ENCODE measurements at places on chromosomes 6 and 20. TPM values are rescaled to one million over a fixed set of nuclear protein-coding genes. Genes with fewer than 3 reads are reported as not detected.
A peak's percentile ranks its signal among the peaks of the same experiment; 100 is the strongest.

Gene PLEKHG1
- 35.7 TPM for total RNA-seq

Gene FLRT3
- 0.63 TPM for total RNA-seq

Gene CLPSL1
- total RNA-seq = not detected

- no peak for DNase-seq
Measured at GRCh38 chr6:165805636-165806035, 142.6 kb upstream of the PDE10A start.

- DNase-seq = no peak
Measured at GRCh38 chr20:4702562-4703280, 19.0 kb upstream of the PRND start.

DNA sequence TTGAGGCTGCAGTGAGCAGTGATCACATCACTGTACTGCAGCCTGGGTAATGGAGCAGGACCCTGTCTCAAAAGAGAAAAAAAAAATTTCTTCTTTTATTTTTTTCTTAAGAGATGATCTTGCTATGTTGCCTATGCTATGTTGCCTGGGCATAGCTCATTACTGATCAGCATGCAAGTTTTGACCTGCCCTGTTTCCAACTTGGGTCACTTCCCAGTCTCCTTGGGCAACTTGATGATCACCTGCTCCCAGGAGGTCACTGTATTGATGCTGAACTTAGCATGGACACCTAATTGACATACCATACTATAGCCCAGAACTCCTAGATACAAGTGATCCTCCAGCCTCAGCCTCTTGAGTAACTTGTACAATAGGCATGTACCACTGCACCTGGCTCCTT lies 30.7 kb upstream of the NANP start:
- no peak for DNase-seq

DNA sequence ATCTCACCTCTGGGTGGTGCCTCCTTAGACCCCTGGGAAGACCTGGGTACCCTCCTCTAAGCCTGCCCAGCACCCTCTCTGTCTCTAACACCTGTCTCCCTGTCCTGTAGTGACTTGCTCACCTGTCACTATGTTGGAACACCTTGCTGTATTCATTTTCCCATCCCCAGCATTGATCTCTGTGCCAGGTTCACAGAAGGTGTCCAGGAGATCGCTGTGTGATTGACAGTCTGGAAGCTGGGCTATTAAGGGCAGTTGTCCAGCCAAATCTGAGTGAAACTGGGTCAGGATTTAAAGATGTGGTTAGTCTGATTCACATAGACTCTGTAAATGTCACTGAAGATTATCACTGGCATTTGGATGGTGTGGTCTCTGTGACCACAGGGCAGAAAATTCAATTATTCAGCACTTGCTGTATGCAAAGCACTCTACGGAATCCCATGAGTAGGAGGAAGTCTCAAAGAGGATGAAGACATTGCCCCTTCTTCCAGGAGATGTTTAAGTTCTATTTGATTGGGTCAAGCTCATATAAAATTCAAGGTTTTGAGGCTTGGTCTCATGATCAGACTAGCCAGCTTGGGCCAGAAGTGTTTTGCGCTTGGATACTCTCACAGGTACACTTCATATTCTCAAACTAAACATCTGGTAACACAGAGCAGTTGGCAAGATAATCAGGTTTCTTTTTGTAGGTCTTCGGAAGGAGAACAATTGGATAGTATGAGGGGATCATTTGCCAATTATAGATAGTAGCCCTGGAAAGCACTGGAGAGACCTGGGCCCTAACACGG lies 57.8 kb upstream of the TAGAP start:
- no peak for DNase-seq

GRCh38 chr20:35009665-35010328 lies 54.1 kb downstream of the MYH7B start:
- no peak for DNase-seq

GRCh38 chr6:6085928-6086668 lies 79.4 kb upstream of the NRN1 start:
- no peak for DNase-seq

GRCh38 chr6:56574292-56574691 lies 68.4 kb downstream of the DST start:
- DNase-seq = no peak

DNA sequence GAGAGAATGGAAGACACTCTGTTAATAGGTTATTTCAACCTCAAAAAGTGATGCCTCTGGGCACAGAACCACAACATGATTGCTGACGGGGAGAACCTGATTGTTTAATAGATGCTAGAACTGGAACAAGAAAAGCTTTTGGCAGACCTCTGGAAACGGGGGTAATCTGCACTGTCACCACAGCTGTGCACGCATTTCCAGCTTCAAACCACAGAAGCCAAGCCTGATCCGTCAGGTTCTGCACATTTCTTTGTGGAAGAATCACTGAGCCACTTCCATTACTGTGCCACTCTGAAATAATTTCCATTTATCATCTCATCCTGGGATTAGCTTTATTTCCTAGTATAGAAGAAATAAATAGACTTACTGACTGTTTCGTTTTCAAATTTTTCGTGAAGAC lies 309.3 kb downstream of the FARS2 start:
- DNase-seq = no peak

DNA sequence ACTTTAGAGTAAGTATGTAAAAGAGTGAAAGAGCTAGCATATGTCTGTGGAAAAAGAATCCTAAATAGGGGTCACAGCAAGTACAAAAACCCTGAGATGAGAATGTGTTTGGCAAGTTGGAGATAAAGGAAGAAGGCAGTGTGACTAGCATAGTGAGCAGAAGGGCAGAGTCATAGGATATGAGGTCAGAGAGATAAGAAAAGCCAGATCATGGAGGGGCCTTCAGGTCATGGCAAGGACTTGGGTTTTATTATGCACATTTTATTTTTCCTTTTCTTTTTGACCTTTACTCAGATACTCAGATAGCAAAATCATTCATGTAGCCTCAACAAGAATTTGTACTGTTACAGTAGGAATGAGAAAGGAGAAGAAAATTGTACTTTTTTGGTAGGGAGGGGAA lies 138.0 kb downstream of the GJA1 start:
- DNase-seq = no peak

DNA sequence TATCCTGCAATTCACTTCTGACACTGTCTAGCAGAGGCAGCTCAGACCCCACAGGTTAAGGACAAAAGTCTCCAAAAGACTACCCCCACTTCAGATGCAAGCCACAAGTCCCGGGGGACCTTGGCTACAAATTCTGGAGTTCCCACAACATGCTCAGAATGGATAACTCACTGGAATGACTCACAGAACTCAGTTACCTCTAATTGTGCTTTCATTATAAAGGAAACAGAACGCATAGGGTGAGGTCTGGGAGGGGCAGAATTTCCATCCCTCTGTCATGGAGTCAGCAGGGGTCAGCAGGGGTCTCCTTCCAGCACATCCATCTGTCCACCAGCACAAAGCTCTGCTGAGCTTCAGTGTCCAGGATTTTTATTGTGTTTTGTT lies 184.2 kb downstream of the CDH4 start:
- DNase-seq = no peak

- no peak for DNase-seq
Measured at GRCh38 chr6:41164551-41165120, 1.7 kb upstream of the TREM2 start.

DNA sequence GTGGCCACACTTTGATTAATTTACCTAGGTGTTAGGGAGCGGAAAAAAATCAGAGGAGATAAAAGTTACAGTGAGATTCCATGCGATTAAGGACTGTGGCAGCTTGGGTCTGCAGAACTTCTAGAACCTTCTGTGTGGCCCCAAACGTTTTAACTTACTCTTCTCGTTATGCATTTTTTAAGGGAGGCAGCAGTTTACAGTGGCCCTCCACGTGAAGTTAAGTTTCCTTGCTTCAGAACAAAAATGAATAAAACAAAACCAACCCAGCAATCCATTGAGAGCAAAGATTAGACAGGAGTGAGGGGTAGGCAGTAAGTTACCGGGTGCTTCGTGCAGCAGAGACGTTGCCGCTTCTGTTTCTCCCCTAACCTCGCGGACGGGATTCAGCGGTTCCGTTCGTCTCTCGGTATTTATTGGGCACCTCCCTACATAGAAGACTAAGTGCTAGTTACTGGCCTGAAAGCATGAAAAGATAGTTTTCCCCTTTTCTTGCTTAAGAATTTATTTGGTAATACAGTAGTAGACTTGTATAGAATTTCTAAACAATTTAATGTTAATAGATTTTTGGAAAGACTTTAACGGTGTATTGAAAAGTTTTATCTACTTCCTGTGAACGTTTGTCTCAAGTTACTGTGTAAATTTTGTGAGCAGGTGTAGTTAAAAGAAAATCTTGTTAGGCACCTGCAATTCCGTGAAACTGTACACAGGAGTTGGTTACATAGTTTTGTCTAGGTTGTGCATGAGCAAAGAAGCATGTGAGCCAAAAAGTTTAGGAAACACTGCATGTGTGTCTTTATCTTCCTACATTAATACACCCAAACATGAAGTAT lies 1.1 kb downstream of the BAG2 start:
- DNase-seq = no peak

DNA sequence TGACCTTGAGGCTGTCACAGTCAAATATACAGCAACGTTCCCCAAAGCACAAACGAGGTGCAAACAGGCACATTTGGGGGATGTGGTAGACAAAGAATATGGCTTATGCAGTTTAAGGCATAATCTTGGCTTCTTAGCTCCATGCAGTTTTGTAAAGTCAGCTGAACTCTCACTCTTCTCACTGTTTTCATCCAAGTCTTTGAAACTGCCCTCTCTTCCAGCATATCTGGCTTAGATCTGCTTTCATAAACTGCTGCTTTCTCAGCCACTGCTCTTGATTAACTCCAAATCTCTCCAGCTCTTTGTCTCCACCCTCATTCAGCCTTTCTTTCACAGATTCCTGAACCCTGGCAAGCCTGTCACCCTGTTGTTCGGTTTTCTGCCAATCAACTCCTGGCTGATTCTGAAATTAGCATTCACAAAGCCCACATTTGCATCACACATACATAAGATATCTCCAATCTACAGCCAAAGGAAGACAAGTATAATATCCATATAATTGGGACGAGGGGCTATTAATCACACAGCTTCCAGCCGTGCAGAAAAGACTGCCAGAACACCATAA lies 301.1 kb upstream of the RNF217 start:
- DNase-seq = no peak

DNA sequence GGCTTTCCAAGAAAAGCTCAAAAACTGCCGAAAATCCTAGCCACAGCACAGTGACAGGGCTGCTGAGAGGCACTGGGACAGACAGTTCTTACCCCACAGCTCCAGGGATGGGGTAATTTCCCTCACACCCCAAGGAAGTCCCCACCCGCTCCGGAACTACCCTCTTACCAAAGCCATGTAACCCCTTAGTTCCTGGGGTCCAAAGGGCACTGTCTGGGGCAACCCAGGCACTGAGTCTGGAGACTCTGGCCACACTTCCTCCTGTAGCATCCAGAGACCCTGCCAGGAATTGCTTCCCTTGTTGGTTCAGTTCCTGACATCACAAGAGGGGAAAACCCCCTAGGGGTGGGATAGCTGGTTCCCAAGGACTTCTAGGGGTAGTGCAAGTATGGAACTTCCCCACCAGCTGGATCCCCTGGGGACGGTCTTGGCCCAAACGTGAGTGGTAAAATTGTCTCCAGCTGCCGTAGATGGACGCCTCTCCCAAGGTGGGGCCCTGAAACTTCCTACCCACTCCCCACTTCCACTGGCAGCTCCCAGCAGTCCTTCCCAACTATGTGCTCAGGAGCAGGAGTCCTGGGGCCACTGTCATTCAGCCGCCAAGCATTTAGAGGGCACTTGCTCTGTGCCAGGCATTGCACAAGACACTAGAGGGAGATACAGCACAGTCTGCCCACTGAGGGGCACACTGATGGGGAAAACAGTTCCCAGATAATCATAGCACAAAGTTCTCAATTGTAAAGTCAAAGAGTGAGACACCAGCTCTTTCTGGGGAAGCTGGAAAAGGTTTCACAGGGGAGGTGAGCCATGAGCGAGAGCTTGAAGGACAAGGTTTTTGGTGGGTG lies 17.2 kb upstream of the HCK start:
- DNase-seq = no peak

- no peak for DNase-seq
Measured at GRCh38 chr6:11525468-11526155, 11.9 kb upstream of the TMEM170B start.

GRCh38 chr6:90106449-90106848 lies 190.2 kb downstream of the BACH2 start:
- DNase-seq = no peak

GRCh38 chr20:44869471-44869870 lies 16.0 kb upstream of the YWHAB start:
- no peak for DNase-seq

GRCh38 chr20:2814587-2815051 lies at the start of gene C20orf141:
Gene C20orf141 (plus strand): TSS chr20:2814987. CDS start chr20:2815185, 198 bp downstream.
- peak; percentile 52 for DNase-seq

GRCh38 chr20:16059841-16060240 lies 513.4 kb downstream of the KIF16B start:
- DNase-seq = no peak

DNA sequence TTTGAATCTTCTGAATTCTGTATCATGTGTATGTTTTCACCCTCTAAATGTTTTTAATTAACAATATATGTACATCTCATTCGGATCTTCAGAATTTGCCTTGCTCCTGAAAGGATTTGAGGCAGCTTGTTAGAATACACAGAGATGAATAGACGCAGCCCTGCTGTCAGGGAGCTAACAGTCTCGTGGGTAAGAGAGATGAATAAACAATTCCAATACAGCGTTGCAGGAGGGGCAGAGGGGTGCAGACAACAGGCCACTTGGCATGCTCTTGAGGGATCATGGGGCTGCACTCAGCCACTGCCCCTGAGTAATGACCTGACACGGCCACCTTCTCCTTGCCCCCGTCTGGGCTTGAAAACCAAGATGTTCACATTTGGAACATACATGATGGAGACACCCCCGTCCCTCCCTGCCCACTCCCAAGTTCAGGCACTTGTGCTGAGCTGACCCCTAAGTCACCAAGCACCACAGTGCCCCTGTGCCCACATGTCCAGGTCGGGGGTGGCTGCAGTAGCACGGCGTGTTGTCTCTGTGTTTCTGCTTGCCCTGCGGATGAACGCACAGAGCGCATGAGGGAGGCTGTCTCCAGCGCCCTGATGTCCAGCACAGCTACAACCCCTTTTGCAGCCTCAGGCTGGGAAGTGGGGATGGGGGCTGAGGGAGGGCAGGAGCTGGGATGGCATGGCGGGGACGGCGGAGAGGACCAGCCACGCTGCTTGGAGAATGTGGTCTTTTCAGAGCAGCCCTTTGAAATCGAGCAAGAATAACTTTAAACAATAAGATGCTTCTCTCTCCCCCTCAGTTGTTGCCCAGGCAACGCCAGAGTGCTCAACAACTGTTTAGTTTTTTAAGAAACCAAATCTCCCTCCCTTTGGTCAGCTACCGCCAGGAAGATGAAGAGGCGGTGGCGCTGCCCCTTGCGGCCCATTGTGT lies 33.0 kb upstream of the CDH22 start:
- DNase-seq = no peak

Data from omental fat pad (tissue), 4 donors.